ENCODE measurements at places on chromosomes 1 and 21.

- no peak for DNase-seq
These were observed 11.9 kb downstream of the LGALS8 start for GRCh38 chr1:236535662-236536161.

GRCh38 chr21:38619992-38620479 is 121.8 kb upstream of the ERG start:
- no peak for DNase-seq

DNA sequence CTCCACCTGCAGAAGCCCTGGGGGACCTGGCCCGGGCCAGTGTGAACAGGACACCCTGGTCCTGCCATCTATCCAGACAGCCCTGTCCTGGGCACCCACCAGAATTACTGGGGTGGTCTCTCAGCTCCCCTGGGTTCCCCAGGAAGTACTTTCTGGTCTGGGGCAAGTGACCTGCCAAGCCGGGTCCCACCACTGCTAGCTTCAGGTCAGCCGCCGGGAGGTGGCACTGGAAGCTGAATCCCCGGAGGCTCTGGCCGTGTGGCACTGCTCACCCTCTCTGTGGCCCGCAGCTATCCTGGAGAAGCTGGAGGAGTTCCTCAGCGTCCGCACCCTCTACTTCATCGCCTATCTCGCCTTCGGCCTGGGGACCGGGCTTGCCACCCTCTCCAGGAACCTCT is 21.3 kb downstream of the SLC45A1 start:
- DNase-seq, result no peak

DNA sequence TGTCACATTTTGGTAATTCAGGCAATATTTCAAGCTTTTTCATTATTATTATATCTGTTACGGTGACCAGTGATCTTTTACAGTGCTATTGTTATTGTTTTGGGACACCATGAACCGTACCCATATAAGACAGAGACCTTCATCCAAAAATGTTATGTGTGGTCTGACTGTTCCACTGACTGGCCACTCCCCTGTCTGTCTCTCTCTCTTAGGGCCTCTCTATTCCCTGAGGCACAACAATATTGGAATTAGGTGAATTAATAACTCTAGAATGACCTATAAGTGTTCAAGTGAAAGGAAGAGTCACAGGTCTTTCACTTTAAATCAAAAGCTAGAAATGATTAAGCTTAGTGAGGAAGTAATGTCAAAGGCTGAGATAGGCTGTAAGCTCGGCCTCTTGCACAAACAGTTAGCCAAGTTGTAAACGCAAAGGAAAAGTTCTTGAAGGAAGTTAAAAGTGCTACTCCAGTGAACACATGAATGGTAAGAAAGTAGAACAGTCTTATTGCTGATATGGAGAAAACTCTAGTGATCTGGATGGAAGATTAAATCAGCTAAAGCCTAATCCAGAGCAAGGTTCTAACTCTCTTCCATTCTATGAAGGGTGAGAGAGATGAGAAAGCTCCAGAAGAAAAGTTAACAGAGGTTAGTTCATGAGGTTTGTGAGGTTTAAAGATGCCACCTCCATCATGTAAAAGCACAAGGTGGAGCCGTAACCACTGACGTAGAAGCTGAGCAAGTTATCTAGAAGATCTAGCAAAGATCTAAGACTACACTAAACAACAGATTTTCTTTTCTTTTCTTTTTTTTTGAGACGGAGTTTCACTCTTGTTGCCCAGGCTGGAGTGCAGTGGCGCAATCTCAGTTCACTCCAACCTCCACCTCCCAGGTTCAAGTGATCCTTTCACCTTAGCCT is 19.7 kb upstream of the DIPK1A start:
- no peak for DNase-seq

- no peak for DNase-seq
These were observed 302.6 kb upstream of the C1orf87 start for GRCh38 chr1:60376196-60376595.

DNA sequence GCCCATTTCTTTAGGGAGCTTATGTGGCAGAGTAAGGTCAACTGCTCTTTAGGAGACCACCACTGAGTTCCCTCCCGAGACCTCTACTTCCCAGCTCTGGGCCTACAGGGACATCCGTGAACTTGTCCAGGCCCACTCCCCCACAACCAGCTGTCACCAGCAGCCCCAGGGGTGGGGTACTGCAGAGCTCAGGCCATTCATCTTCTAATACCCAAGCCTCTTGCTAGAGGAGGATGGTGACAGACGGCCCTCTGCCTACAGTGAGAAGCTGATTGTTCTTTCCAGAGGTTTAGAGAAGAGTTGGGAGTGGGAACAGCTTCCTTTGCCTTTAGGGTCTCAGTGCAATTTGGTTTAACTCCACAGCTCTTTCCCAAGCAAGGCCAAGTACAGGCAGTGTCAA is 33.2 kb upstream of the ARTN start:
- DNase-seq, result no peak

- DNase-seq, result no peak
These were observed 98.0 kb upstream of the C1orf105 start for GRCh38 chr1:172322219-172323061.

DNA sequence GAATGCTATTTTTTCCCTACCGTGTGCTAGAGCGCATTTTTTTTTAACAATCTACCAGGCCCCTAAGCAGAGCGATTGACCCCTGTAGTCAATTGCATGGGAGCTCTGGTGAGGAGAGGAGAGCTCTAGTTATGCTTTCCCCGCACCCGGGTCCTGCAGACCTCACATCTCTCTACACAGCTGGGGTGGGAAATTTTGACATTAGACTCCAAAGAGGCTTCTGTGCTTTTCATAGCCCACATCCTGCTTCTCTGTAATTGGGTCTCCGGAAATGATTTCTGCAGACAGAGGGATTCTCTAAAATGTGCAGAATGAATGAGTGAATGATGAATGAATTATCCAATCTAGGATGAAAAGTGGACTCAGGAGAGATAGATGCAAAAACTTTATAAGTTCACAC is 41.5 kb upstream of the DUSP10 start:
- no peak for DNase-seq

DNA sequence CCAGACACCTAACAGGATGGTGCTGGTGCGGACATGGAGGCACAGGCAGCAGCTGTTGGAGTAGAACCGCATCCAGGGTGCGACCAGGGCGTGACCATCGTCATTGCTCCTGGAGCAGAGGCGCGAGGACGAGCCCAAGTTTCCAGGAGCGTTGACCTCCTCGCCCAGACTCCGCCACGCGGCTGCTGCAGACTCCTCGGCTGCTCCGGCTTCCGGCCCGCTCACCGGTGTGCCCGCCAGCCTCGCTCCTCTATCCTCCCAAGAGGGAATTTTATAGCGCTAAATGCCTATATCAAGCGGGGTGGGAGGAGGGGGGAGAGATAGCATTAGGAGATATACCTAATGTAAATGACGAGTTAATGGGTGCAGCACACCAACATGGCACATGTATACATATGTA is 5.3 kb upstream of the S100A12 start:
- no peak for DNase-seq

DNA sequence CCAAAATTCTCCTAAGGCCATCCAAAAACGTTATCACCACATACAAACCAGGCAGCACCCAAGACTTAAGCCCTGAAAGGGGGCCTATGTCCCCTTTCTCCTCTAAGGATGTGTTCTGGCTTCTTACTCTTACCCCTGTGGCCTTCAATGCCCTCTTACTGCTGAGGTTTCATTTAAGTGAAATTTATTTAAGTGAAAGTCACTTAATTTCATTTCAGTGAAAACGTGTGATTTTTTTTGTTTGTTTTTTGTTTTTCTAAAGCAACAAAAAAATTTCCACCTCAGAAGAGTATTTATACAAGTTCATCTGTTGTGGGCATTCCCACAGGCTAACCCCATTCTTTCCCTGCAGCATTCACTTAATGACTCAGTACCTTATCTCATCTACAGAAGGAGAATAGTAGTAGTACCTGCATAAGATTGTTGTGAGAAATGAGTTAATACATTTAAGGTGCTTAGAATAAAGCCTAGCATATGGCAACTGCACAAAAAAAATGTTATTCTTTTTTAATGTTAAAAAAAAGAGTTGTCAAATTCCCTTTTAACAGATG is 220.6 kb downstream of the CHRM3 start:
- DNase-seq, result no peak

- DNase-seq, result no peak
These were observed 38.6 kb upstream of the COL6A1 start for GRCh38 chr21:45942755-45943629.

GRCh38 chr1:103525607-103526507 is at the start of gene RNPC3:
Gene RNPC3, plus strand, starts transcription at chr1:103525699. Its CDS starts 372 bp downstream, at chr1:103526071.
- peak; percentile 60 for DNase-seq

DNA sequence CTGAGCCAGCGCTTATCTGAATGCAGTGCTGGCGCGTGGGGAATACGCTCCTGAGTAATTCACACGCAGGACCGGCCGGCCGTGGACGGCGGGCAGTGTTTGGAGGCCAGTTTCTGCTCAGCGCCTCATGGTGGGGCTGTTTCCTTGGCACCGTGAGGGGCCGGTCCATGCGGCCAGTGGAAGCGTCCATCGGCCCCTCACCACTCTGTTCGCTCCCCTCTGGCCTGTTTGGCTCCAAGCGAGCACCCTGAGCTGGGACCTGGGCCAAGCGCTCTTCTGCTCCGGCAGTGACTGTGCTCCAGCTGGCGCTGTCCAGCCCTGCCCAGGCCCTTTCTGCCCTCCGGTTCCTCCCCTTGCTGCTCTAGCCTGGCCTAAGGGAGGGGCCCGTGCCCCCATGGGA is 16.3 kb upstream of the PLCH2 start:
- DNase-seq, result no peak

GRCh38 chr1:207344221-207344620 is 22.7 kb downstream of the CD55 start:
- DNase-seq, result no peak
